ENCODE measurements at places on chromosomes 5 and 9. TPM values are rescaled to one million over a fixed set of nuclear protein-coding genes. Genes with fewer than 3 reads are reported as not detected.

The GBGT1 gene
- 0.86 TPM for total RNA-seq

The KLHL3 gene
- 8.3 TPM for total RNA-seq

The MORN5 gene
- not detected for total RNA-seq

- H3K27ac ChIP-seq, result no peak overlapping the region
- no peak overlapping the region for H3K4me3 ChIP-seq
- peaks cover under 1% of the 10 kb centered on the region for H3K27me3 ChIP-seq
- no peaks in the 10 kb centered on the region for H3K4me1 ChIP-seq
These were observed 75.4 kb downstream of the NUDT12 start for GRCh38 chr5:103487218-103487617.

GRCh38 chr5:96187309-96188027 is 225.8 kb upstream of the ELL2 start:
- H3K4me1 ChIP-seq, result no peaks in the 10 kb centered on the region
- no peaks in the 10 kb centered on the region for H3K36me3 ChIP-seq
- peaks cover 55% of the 10 kb centered on the region for H3K27me3 ChIP-seq
- no peak for DNase-seq
